Activated CD4-positive, alpha-beta T cell treated with anti-CD3 and anti-CD28 coated beads, Interleukin-10, Interleukin-2, amounts not matched to agents 100 ng/mL and 50 ng/mL, durations not matched to agents 16 hours and 8 hours (primary cell): ENCODE measurements at places on chromosomes 16 and 17.

DNA sequence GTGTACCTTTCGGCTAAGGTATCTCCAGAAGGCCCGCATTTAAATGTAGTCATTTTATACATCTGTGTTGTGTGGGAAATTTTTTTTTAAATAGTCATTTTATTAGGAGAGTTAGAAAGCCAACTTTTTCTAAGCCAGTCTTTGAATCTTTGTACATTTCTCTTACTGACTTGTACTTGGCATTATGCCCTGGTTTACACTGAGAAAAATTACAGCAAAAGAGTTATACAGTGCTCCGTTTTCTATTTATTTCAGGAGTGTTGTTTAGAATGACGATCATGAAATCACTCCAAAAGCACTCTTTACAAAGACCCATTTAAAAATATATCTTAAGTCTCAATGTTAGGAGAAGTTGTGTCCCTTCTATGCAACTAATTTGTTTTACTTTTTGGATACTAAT is 91.8 kb downstream of the CYB561 start:
- DNase-seq: no peak

GRCh38 chr16:47079860-47080259 is 63.9 kb downstream of the NETO2 start:
- DNase-seq: no peak

DNA sequence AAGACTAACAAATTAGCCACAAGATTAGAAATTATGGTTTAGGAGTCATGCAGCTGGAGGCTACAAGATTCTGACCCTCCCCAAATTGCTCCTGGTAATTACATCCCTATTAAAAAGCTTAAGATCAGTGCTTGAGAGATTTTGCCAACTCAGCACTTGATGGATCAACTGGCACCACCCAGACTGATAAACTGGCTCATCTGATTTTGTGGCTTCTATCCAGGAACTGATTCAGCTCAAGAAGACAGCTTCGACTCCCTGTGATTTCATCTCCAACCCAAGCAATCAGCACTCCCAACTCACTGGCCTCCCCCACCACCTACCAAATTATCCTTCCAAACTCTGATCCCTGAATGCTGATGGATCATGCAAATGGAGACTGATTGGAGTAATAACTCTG is 94.8 kb downstream of the TNFRSF13B start:
- no peak for DNase-seq

DNA sequence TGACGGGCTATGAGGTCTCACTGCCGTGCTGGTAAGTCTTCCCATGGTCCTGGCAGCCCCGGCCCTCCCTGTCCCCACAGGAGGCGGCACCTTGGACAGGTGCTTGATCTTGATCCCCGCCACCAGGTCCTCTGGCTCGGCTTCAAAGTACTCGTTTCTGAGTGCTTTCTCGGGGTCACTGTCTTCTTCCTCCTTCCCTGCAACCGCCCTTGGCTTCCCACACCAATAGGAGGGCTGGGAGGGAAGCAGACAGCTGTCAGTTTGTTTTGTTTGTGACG is 31.9 kb upstream of the RNPS1 start:
- no peak for DNase-seq

DNA sequence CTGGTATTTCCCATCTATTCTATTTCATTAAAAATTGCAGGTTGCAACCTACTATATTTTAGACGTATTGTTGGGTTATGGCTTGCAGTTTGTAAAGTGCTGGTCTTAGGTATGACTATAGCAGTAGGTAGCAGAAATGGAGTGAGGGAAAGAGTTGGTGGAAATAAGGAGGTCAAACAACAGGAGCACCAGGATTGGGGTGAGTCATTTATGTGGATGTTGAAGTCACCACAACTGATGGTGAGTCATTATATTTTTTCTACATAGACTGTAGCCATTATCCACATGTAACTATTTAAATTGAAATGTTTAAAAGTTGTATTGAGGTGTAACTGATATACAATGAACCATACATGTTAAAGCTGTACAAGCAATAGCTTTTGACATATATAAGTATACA is 25.0 kb upstream of the HS3ST3A1 start:
- DNase-seq: no peak
